ENCODE measurements at places on chromosomes 1 and 21. TPM values are rescaled to one million over a fixed set of nuclear protein-coding genes. Genes with fewer than 3 reads are reported as not detected.

Gene PLXNA2
- total RNA-seq = 40.2 TPM

Gene PLA2G2A
- 68.9 TPM for total RNA-seq

Gene NBPF4
- 0.79 TPM for total RNA-seq

Gene C1orf115
- 0.68 TPM for total RNA-seq

Gene AGMAT
- total RNA-seq = 0.70 TPM

Gene HSD11B1
- not detected for total RNA-seq

Gene HSD3B2
- 0.19 TPM for total RNA-seq

Gene ETV3L
- 0.46 TPM for total RNA-seq

Gene DIO1
- 0.31 TPM for total RNA-seq

Gene CFHR1
- not detected for total RNA-seq

Gene CHRM3
- 9.8 TPM for total RNA-seq

GRCh38 chr1:173137107-173137706 is 69.9 kb downstream of the TNFSF4 start:
- no peak for ATAC-seq

- ATAC-seq = no peak
Measured at GRCh38 chr1:179146476-179146875, 64.6 kb downstream of the TOR3A start.

DNA sequence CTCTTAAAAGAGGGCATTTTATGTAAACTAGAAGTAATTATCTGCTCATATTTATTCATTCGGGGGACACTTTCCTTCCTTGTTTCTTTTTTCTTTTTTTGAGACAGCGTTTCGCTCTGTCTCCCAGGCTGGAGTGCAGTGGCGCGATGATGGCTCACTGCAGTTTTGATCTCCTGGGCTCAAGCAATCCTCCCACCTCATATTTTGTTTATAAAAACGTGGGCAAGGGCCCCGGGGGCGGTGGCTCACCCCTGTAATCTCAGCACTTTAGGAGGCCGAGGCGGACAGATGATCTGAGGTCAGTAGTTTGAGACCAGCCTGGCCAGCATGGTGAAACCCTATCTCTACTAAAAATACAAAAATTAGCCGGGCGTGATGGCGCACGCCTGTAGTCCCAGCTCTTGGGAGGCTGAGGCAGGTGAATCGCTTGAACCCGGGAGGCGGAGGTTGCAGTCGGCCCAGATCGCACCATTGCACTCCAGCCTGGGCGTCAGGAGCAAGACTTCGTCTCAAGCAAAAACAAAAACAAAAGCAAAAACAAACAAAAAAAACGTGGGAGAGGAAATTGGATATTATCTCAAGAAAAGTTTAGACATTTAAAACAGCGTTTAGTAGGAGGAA is 926 bp upstream of the DFFA start:
- no peak for ATAC-seq

GRCh38 chr1:67645495-67646144 is 39.4 kb upstream of the GADD45A start:
- ATAC-seq = no peak

GRCh38 chr1:165152727-165153126 is 203.8 kb downstream of the LMX1A start:
- ATAC-seq = peak; percentile 62

- ATAC-seq = no peak
Measured at GRCh38 chr1:61740751-61741700, 1.3 kb upstream of the PATJ start.

DNA sequence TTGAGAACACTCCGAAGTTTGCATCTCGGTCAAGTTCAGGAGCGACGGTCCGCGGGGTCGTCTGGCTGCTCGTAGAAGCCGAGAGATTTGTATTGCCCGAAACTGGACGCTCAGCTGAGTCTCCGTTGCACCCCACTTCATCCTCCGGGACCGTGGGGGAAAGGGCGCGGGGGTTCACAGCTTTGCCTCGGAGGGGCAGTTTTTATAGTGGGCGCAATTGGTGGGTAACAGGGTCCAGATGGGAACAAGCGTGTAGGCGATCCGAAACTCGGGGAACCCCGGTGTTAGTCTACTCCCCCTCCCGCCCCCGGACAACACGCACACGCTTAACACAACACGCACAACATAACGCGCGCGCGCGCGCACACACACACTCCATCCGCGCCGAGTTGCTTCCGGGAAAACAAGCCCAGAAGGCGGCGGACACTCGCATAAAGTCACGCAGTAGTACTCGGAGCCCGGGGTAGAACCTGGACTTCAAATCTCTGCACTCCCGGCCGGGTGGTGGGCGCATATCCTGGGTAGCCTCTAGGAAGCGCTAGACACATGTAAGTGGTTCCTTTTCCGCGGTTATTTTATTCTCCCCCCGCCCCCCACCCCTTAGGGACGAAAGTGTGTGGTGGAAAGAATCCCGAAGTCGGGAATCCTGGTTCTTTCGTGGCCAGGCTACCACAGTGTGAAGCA is 1.1 kb upstream of the JUN start:
- peak; percentile 9 for ATAC-seq

DNA sequence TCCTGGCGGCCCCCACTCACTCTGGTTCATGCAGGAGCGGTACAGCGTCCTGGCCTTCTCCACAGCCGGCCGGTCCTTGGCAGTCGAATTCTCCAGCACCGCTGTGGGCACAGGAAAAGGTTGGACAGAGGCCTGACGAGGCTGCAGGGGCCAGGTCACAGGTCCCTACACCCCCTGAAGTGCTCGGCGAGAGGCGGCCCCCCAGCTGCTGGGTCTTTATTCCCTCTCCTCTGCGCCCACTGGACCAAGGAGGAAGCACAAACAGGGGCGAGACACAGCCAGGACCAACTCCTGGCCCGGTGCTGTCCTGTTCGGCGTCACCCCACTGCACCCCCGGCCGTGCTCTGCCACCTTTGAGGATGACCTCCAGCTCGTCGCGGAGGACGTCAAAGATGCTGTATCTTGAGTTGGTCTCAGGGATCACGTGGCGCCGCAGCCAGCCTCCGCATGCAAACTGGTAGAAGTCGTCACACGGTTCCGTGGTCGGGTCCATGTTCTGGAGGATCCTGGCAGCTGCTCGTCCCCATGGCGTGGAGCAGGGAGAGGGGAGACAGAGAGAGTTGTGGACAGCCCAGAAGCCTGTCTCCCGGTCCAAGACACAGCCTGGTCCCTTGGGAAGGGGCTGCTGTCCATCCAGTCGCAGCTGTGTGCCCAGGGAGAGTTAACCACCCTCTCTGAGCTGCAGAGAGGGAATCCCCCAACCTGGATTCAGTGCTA is 22.9 kb downstream of the PRXL2B start:
- no peak for ATAC-seq

DNA sequence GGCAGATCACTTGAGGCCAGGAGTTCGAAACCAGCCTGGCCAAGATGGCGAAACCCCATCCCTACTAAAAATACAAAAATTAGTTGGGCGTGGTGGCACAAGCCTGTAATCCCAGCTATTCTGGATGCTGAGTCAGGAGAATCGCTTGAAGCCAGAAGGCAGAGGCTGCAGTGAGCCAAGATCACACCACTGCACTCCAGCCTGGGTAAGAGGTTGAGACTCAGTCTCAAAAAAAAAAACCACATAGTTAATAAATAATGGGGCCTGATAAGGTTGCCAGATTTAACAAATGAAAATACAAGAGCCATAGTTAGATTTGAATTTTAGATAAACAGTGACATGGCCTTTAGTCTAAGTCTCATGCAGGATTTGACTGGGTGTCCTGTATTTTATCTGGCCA is 175.7 kb downstream of the ZZZ3 start:
- ATAC-seq = no peak

DNA sequence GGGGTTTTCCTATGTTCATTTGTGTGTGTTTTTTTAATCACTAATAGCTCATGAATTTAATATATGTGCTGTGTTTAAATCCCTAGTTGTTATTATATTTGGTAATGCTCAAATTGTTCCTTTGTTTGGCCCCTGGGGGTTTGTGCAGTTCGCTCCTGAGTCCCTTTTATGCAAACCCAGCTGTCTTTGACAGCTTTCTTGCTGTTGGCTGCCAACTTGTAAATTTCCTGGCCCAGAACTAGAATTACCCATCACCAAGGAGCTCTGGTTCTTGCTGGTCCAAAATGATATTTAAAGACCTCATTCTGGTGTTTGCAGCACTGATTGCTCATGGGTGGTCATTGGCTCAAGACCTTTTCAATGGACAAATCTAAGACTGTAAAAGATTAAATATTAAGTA is 39.6 kb upstream of the PGBD5 start:
- ATAC-seq = no peak

DNA sequence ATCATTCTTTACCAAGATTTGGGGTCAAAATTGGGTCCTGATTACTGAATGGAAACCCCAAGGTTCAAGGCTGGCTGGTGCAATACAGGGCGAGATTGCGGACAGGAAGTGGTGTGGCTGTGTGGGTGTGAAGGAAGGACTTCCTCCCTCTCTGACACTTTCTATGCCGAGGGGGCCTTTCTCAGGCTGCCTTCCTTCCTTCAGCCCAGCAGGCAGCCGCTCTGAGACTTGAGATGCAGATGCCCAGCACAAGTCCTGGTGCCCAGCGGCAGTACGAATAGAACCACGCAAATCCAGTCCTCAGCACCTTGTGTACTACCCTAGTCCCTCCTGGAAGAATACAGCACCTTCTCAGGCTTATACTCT is 16.3 kb downstream of the BATF3 start:
- no peak for ATAC-seq

DNA sequence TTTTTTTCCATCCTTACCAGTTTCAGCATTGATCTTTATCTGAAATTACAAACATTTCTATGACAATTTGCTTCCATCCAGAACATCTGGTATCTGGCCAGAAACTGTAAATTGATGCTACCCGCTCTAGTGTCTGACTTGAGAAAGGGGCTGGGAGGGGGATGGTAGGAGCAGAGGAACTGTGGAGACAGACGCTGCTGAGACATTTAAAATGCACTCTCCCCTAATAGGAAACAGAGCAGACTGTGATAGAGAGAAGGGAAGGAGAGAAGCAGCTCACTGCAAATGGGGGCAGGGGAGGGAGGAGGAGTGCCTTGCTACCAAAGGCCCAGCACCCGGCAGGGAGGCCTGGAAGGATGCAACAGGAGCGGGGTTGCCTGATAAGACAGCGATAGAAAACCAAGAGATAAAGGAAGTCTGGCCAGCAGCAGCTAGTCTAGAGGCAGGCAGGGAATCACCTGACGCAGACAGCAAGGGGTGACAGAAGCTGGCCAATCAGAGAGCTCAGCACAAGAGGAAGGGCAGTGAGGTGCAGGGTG is 195.5 kb upstream of the NFIA start:
- no peak for ATAC-seq

- no peak for ATAC-seq
Measured at GRCh38 chr1:26296340-26297056, 9.9 kb downstream of the UBXN11 start.

DNA sequence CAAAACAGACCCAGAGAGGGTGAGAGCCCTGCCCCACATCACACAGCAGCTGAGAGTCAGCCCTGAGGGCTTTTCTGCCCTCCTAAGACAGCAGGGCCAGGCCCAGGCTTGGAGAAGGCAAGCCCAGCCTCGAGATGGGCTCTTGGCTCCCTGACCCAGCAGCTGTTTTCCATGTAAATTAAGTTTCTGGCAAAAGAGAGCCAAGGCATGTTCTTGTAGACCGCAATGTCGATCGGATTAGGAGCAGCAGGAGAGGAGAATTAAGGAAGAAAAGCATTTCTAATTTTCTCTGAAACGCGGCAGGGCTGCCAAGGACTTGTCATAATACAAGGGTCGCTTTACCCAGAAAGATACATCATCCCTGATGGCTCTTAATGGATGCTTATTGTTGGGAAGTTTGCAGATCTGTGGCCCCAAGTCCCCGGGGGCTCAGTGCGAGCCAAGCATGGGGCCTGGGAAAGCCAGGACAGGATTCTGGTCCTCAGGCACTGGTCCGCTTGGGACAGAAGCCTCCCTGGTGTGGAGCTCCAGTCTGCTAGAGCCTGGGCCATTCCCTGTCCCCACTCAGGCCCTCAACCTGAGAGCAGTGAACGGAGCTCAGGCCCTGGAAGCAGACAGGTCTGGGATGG is 62.8 kb downstream of the DMRTB1 start:
- no peak for ATAC-seq

- peak; percentile 19 for ATAC-seq
Measured at GRCh38 chr1:89363638-89364536, at the start of gene GBP6. GBP6 (plus strand) TSS chr1:89364059; CDS start chr1:89368552, 4,493 bp downstream.

- no peak for ATAC-seq
Measured at GRCh38 chr1:45995298-45995697, 137.1 kb downstream of the PIK3R3 start.

GRCh38 chr1:55947446-55947845 is 631.9 kb downstream of the PLPP3 start:
- ATAC-seq = no peak
